K562 (cell line): ENCODE measurements at places on chromosomes 5 and 9. TPM values are rescaled to one million over a fixed set of nuclear protein-coding genes. Genes with fewer than 3 reads are reported as not detected.

The SPOUT1 gene
- total RNA-seq, result 121 and 133 TPM in 2 replicates

- no peak for DNase-seq
- H3K36me3 ChIP-seq, result no peaks in the 10 kb centered on the region
- H3K27ac ChIP-seq, result no peak overlapping the region
- peaks cover 37% of the 10 kb centered on the region for H3K27me3 ChIP-seq
- H3K4me1 ChIP-seq, result no peaks in the 10 kb centered on the region
- no peak overlapping the region for H3K4me3 ChIP-seq
Measured at GRCh38 chr9:104923289-104923688, 4.7 kb downstream of the ABCA1 start.

GRCh38 chr5:133251296-133252132 lies 199.7 kb downstream of the HSPA4 start:
- H3K4me1 ChIP-seq, result peaks cover 28% of the 10 kb centered on the region
- H3K27me3 ChIP-seq, result peaks cover 42% of the 10 kb centered on the region
- no peak overlapping the region for H3K4me3 ChIP-seq
- no peak for DNase-seq
- no peaks in the 10 kb centered on the region for H3K36me3 ChIP-seq

- no peaks in the 10 kb centered on the region for H3K36me3 ChIP-seq
- H3K4me1 ChIP-seq, result no peaks in the 10 kb centered on the region
- DNase-seq, result no peak
- no peak overlapping the region for H3K4me3 ChIP-seq
Measured at GRCh38 chr9:114953959-114954358, 23.6 kb upstream of the TNFSF8 start.

- no peaks in the 10 kb centered on the region for H3K4me1 ChIP-seq
- no peaks in the 10 kb centered on the region for H3K36me3 ChIP-seq
- no peak for DNase-seq
- H3K27me3 ChIP-seq, result peaks cover 8% of the 10 kb centered on the region; the same call in 1 of the 2 replicates
- H3K4me3 ChIP-seq, result no peak overlapping the region
Measured at GRCh38 chr5:34570721-34571676, 85.1 kb upstream of the RAI14 start.

GRCh38 chr5:367358-368130 lies 46.0 kb downstream of the AHRR start:
- H3K27ac ChIP-seq, result no peak overlapping the region
- peaks cover 61% of the 10 kb centered on the region for H3K27me3 ChIP-seq
- H3K36me3 ChIP-seq, result no peaks in the 10 kb centered on the region
- no peak for DNase-seq
- H3K4me3 ChIP-seq, result no peak overlapping the region
- H3K4me1 ChIP-seq, result no peaks in the 10 kb centered on the region

DNA sequence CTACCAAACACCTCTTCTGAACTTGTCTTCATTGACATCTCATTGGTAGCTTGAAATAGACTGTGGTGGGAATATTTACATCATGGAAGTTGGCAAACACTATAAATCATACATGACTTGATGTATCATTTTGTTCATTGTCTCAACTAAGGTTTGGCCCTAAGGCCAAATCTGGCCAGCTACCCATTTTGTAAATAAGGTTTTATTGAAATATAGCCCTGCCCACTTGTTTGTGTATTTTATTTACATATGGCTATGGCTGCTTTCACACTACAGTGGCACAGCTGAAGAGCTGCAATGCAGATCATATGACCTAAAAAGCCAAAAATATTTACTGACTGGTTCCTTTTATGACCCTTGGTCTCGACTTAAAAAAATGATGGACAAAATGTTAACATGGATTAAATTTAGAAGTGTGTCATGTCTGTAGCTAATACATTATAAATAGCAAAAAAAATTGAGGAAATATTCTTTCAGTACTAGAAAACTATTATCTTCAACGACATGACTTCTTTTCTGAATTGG lies 22.1 kb downstream of the FAM240B start:
- no peaks in the 10 kb centered on the region for H3K36me3 ChIP-seq
- peaks cover 16% of the 10 kb centered on the region; the same call in 1 of the 2 replicates for H3K27me3 ChIP-seq
- no peak overlapping the region for H3K4me3 ChIP-seq
- no peak for DNase-seq
- H3K4me1 ChIP-seq, result no peaks in the 10 kb centered on the region
- no peak overlapping the region for H3K27ac ChIP-seq

DNA sequence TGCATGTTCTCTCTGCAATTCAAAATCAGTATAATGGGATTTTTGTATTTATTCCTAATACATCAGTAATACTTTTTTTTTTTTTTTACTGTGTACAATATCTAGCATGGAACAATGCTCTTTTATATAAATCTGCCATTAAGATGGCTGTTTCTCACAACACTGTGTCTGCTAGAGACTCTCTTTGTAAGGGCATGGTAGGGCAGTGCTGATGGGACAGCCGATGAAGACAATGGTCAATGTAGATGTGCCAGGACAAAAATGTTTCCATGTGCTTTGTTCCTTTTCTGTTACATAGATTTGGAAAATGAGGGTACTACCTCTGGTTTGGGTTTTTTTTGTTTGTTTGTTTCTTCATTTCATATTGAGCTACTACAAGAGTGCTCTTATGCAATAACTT lies 95.3 kb upstream of the ITGA2 start:
- no peak for DNase-seq
- no peak overlapping the region for H3K4me3 ChIP-seq
- H3K27ac ChIP-seq, result no peak overlapping the region
- no peaks in the 10 kb centered on the region for H3K4me1 ChIP-seq
- H3K27me3 ChIP-seq, result no peaks in the 10 kb centered on the region

The SLC25A2 gene
- total RNA-seq, result 0.34 TPM in 1 of 2 replicates, not detected in the other

The ZNG1C gene
- 24.2 and 29.1 TPM in 2 replicates for total RNA-seq

DNA sequence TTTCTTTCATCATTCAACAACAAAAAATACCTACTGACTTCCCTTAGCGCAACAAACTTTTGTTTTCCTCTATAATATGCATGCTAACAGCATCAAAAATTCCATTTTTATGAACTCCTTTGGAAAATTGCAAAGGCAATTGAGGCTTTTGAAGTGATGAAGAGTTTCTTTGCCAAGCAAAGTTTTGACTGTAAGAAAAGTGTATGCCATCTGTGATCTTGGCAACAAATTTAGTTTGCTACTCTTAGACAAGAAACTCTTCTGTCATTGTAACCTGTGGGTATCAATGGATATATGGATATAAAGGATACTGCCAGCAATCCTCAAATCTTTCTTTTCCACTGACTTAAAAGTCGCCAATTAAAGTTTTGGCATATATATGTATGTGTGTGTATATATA lies 72.0 kb upstream of the GABRA1 start:
- DNase-seq, result no peak
- H3K27me3 ChIP-seq, result no peaks in the 10 kb centered on the region
- H3K4me3 ChIP-seq, result no peak overlapping the region

The FOXD4 gene
- 0.76 and 1.0 TPM in 2 replicates for total RNA-seq

GRCh38 chr9:98627296-98627695 lies 81.4 kb downstream of the GABBR2 start:
- H3K36me3 ChIP-seq, result no peaks in the 10 kb centered on the region
- DNase-seq, result no peak
- no peaks in the 10 kb centered on the region; the same call in 2 of the 3 replicates for H3K4me1 ChIP-seq
- H3K4me3 ChIP-seq, result no peak overlapping the region
- peaks cover 24% of the 10 kb centered on the region; the same call in 2 of the 3 replicates for H3K27me3 ChIP-seq

The DPH7 gene
- total RNA-seq, result 53.0 and 54.0 TPM in 2 replicates

DNA sequence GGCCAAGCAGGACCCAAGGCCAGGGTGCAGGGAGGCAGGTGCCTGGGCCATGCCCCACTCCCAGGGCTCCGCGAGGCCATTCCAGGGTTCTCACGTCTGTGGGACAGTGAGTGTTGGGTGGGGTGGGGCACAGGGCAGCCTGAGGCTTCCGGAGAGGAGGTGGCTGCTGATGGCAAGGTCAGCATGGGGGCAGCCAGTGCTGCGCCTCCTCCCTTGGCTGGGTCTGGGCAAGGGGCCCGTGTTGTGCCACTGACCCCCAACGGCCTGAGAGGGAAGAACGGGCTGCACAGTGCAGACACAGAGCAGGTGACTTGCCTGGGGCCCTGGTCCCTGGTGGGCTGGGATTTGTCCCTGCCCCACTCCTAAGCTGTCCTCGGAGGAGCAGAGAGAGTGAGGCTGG lies 82.1 kb downstream of the RXRA start:
- peaks cover 35% of the 10 kb centered on the region for H3K4me1 ChIP-seq
- no peaks in the 10 kb centered on the region for H3K27me3 ChIP-seq
- no peaks in the 10 kb centered on the region for H3K36me3 ChIP-seq
- no peak overlapping the region for H3K27ac ChIP-seq
- no peak for DNase-seq

GRCh38 chr5:114473541-114473940 lies 111.7 kb downstream of the KCNN2 start:
- no peaks in the 10 kb centered on the region for H3K4me1 ChIP-seq
- H3K4me3 ChIP-seq, result no peak overlapping the region
- H3K27ac ChIP-seq, result no peak overlapping the region
- no peaks in the 10 kb centered on the region for H3K36me3 ChIP-seq

DNA sequence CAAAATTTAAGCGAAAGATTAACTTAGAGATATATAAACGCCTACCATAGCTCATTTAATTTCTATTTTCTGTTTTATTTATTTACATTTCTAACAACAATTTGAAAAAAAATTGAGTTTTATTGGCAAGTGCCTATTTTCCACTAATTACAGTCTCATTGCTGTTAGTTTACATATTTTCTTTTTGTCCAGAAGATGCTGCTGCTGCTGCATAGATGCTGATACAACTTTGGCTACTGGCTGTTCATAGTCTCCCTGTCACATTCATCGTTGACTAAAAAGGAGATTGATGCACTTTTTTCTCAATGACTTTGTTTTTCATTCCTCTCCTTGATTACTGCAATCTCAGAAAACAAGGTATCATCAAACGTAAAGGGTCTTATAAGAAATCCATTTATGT lies 235.4 kb downstream of the CDH9 start:
- H3K4me3 ChIP-seq, result no peak overlapping the region
- H3K4me1 ChIP-seq, result no peaks in the 10 kb centered on the region
- H3K27ac ChIP-seq, result no peak overlapping the region
- H3K27me3 ChIP-seq, result no peaks in the 10 kb centered on the region
- H3K36me3 ChIP-seq, result no peaks in the 10 kb centered on the region

The CKMT2 gene
- total RNA-seq, result not detected in 2 replicates

GRCh38 chr9:21764846-21765245 lies 37.6 kb upstream of the MTAP start:
- H3K27ac ChIP-seq, result no peak overlapping the region
- no peak for DNase-seq
- no peaks in the 10 kb centered on the region for H3K36me3 ChIP-seq
- H3K27me3 ChIP-seq, result no peaks in the 10 kb centered on the region

GRCh38 chr9:21800931-21801682 lies 1.3 kb upstream of the MTAP start:
- no peaks in the 10 kb centered on the region for H3K36me3 ChIP-seq
- no peak overlapping the region for H3K4me3 ChIP-seq
- H3K27ac ChIP-seq, result no peak overlapping the region

- no peak overlapping the region for H3K27ac ChIP-seq
- no peak for DNase-seq
- H3K27me3 ChIP-seq, result no peaks in the 10 kb centered on the region
Measured at GRCh38 chr5:43993634-43994351, 390.8 kb downstream of the NNT start.

DNA sequence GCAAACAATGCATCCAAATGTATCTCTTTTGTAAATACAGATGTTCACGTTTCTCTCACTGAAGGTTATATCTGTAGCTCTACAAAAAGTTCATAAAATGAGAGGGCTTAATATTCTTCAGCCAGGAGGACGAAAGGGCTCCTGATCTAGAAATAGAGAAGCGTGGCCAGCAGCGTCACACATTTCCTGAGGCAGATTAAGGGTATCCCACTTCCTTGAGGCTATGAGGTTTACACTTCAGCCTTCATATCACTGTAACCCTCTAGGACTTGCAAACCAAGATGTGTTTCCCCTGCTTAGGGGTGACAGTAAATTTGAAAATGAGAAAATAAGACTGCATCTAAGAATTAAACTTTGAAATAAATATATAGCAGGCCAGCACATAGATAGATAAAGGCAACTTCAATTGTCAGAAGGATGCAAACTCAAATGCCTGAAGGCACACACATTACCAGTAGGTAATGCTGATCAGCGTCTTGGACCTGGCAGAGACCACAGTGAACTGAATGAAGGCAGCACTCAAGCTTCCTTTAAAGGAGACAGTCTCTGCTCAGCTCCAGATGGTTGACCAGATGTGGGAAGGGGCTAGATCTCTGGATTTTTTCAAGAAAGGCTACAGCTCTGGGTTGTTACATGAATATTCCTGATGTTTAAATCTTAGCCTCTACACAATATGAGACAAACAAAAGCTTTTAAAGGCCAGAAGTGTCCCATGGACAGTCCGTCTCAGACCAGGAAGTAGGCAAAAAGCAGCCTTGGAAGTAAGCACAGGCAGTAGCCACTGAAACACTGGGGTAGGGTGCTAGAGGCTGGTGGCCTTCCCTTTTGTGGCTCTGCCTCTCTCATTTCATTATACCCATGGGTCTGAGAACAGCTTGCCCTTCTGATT lies 197.7 kb downstream of the MCTP1 start:
- no peaks in the 10 kb centered on the region for H3K27me3 ChIP-seq
- H3K27ac ChIP-seq, result no peak overlapping the region
- H3K4me1 ChIP-seq, result no peaks in the 10 kb centered on the region
- no peaks in the 10 kb centered on the region for H3K36me3 ChIP-seq
- no peak for DNase-seq
- H3K4me3 ChIP-seq, result no peak overlapping the region

The NSG2 gene
- total RNA-seq, result not detected in 2 replicates
